ENCODE measurements at places on chromosomes 7 and 10. TPM values are rescaled to one million over a fixed set of nuclear protein-coding genes. Genes with fewer than 3 reads are reported as not detected.

The AUTS2 gene
- total RNA-seq, result 61.0 TPM

The GATA3 gene
- 16.0 TPM for total RNA-seq

The CTBP2 gene
- 36.7 TPM for total RNA-seq

The GRID1 gene
- total RNA-seq, result 2.7 TPM

The DPP6 gene
- total RNA-seq, result 2.0 TPM

The CELF2 gene
- total RNA-seq, result 29.3 TPM

The NDUFA5 gene
- 64.8 TPM for total RNA-seq

The PLXDC2 gene
- 63.2 TPM for total RNA-seq

The HOXA4 gene
- total RNA-seq, result 0.69 TPM

The LRMDA gene
- total RNA-seq, result 12.7 TPM

The NODAL gene
- not detected for total RNA-seq

The GPR146 gene
- 9.3 TPM for total RNA-seq

The FAM25C gene
- total RNA-seq, result not detected

The VIPR2 gene
- 0.99 TPM for total RNA-seq

The UCMA gene
- total RNA-seq, result not detected

The TRIM56 gene
- total RNA-seq, result 10.1 TPM

The CAV1 gene
- total RNA-seq, result 243 TPM

The SPDYE11 gene
- 0.10 TPM for total RNA-seq

The IKZF1 gene
- total RNA-seq, result 6.5 TPM

The NEURL1 gene
- 2.1 TPM for total RNA-seq

The LZTS2 gene
- total RNA-seq, result 32.7 TPM

The PLXNA4 gene
- total RNA-seq, result 6.8 TPM

The HMX3 gene
- not detected for total RNA-seq

The WDR91 gene
- total RNA-seq, result 13.1 TPM

The ABCC2 gene
- total RNA-seq, result 2.1 TPM

The OGDHL gene
- total RNA-seq, result 0.89 TPM

The LRRN3 gene
- total RNA-seq, result 2.5 TPM

The WNT8B gene
- total RNA-seq, result not detected

The VSTM4 gene
- 40.5 TPM for total RNA-seq

The LIPJ gene
- total RNA-seq, result 0.49 TPM

The GPC2 gene
- 3.9 TPM for total RNA-seq

The CFAP43 gene
- 1.6 TPM for total RNA-seq

The BTBD16 gene
- 1.3 TPM for total RNA-seq

The PTN gene
- 20.8 TPM for total RNA-seq

The TAS2R41 gene
- not detected for total RNA-seq

The CDC14C gene
- total RNA-seq, result not detected

The WASHC2C gene
- total RNA-seq, result 31.0 TPM

The C10orf90 gene
- 1.2 TPM for total RNA-seq

The TUBB8 gene
- not detected for total RNA-seq

The IDE gene
- total RNA-seq, result 50.8 TPM

The TMEM178B gene
- total RNA-seq, result 0.49 TPM

The COL13A1 gene
- total RNA-seq, result 10.1 TPM

The SHLD2 gene
- 37.9 TPM for total RNA-seq

The FAM221A gene
- 5.3 TPM for total RNA-seq

The PRSS58 gene
- total RNA-seq, result not detected

The FBXL15 gene
- total RNA-seq, result 4.2 TPM

The ATXN7L1 gene
- total RNA-seq, result 10.1 TPM

The WDFY4 gene
- total RNA-seq, result 4.3 TPM

The CD36 gene
- 589 TPM for total RNA-seq

The AKR1C2 gene
- 4.5 TPM for total RNA-seq

The RBM28 gene
- 23.2 TPM for total RNA-seq

The AFAP1L2 gene
- total RNA-seq, result 24.9 TPM

The MRPS24 gene
- total RNA-seq, result 22.5 TPM

The SPDYE17 gene
- total RNA-seq, result not detected

The NPC1L1 gene
- total RNA-seq, result 0.30 TPM

The TSPAN12 gene
- total RNA-seq, result 8.4 TPM

Data from skin of body (tissue), 3 donors.